ENCODE measurements at places on chromosomes 5 and 9.
A peak's percentile ranks its signal among the peaks of the same experiment; 100 is the strongest.

GRCh38 chr5:103569313-103570060 lies 6.9 kb upstream of the NUDT12 start:
- no peak for DNase-seq

DNA sequence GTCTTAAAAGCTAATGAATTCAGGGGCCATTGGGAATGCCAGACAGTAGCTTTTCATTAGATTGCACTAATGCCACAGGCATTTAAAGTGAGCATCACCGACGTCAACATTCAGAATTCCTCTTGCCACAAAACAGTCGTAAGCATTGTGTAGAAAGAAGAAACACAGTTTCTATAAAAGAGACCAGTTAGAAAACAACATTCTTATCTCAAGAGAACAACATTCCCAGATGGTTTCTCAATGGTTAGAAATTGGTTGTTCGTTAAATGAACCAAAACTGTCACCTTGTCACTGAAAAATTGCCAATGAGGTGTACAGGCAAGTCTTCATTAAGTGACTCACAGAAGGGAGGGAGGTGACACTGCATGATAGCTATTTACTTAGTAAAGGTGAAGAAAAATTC lies 401.6 kb upstream of the PRR16 start:
- DNase-seq = peak; percentile 31

GRCh38 chr5:159586921-159587320 lies 256.6 kb upstream of the IL12B start:
- DNase-seq = no peak

GRCh38 chr9:95666785-95667155 lies 150.0 kb upstream of the PTCH1 start:
- no peak for DNase-seq

GRCh38 chr9:36407122-36407723 lies 7.2 kb upstream of the RNF38 start:
- DNase-seq = peak; percentile 77

All from fibroblast of pulmonary artery (primary cell).